ENCODE measurements at places on chromosomes 6 and 20. TPM values are rescaled to one million over a fixed set of nuclear protein-coding genes. Genes with fewer than 3 reads are reported as not detected.

GRCh38 chr20:57522380-57523140 is 2.4 kb downstream of the CTCFL start:
- no peak for DNase-seq

DNA sequence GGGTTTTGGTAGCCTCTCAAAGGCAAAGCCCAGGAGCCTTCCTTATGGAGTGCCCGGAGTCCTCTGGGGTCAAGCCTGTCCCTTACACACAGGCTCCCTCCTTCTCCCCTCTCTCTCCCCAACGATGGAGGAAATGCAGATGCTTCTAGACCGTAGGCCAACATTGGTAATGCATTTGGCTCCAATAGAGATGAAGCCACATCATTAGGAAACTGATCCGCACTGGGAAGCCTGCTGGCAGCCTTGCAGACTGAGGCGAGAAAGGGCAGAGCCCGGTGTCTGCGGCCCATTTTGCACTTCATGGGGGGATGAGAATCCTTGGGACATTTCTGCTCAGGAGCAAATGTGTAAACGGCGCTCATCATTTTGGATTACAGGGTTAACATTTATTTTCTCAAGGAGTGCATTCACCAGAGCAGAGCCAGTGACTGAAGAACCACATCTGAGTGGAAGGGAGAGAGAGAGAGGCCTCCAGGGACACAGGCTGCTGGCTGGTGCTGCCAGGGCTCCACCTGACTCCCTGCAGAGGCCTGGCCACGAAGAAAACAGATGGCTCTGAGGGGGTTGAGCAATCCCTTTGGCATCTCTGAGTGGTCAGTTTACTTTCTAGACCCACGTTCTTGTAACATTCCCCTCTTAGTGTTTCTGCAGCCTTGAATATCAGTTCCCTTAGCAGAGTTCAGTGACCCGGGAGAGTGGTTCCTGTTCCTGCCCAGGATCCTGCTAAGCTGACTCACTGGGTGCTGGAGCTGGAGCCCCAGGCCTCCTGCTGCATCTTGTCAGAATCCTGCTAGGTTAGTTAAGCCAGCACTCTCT is 4.4 kb upstream of the CST3 start:
- DNase-seq: peak; percentile 68

DNA sequence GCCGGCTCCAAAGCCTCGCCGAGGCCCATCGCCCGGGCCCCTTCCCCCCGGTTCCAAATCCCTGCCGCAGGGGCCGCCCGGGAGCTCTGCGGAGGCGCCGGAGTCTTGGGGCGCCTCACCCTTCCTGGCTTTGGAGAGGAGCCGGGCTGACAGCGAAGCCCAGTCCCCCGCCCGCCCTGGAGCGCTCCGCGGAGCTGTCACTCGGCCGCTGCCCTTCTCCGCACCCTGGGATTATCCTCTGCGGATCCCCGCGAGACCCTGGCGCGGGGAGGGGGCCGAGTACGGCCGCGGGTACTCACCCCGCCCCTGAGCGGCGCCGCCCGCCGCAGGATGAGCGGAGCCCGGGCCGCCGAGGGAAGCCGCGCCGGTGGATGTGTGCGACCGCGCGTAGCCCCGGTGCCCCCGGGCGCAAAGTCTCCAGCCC is 343 bp downstream of the SNAP91 start:
- DNase-seq: no peak

DNA sequence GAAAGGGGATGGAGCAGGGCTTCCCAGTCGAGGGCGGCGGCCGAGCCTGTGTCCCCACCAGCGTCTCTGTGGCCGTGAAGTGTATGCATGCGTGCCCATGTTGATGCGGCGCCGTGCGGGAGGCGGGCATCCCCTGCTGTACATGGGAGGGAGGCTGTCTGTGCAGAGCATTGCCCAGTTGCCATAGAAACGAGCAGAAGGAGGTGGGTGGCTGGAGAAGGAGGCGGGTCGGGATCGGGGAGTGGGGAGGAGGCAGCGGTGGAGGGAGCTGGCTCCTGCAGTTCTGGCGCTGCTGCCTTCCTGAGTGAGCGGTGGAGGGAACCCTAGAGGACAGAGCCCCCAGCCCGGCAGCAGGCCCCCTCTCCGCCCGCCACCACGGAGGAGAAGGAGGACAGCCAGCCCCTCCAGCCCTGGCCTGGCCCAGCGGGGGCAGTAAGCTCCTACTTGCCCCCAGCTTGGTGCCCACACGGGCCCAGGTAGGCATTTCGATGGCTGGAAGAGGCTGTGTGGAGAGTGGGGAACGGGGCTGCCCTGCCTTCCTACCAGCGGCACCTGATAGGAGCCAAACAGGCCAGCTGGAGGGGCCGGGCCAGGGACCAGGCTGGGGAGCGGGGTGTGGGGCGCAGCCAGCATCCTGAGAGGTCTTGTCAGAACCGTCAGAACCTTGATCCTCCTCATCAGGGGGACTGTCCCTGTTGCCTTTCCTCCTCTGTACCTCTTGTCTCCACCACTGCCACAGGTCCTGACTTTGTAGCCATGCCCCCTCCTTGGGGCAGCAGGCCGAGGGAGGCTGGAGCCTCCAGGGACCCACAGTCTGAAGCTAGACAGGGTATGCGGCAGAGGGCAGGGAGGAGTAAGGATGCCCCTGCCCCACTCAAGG is 41.3 kb downstream of the SPDEF start:
- peak; percentile 61 for DNase-seq

- DNase-seq: no peak
These were observed at the start of gene LIN28B for GRCh38 chr6:104956731-104957294. LIN28B (plus strand) TSS chr6:104957107; CDS start chr6:104957251, 144 bp downstream.

Gene SSTR4
- not detected for total RNA-seq

GRCh38 chr6:122449069-122449468 is 22.5 kb downstream of the SERINC1 start:
- DNase-seq: no peak

DNA sequence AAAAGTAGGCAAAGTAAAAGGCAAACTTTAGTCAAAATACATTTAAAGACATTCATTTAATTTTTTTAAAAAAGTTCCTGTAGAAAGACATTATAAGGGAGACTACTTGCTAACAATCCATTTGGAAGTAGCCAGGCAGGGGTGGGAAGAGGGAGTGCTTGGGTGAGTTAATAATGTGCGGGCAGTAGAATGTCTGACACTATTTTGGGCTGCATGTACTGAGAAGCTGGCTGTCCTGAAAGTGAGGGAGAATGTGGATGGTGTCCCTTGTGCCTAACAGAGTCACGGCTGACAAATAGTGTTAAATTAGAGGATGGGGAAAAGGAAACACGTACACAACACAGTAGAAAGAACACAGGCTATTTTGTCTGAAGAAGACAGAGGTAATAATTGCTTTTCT is 142.5 kb downstream of the LCA5 start:
- no peak for DNase-seq

DNA sequence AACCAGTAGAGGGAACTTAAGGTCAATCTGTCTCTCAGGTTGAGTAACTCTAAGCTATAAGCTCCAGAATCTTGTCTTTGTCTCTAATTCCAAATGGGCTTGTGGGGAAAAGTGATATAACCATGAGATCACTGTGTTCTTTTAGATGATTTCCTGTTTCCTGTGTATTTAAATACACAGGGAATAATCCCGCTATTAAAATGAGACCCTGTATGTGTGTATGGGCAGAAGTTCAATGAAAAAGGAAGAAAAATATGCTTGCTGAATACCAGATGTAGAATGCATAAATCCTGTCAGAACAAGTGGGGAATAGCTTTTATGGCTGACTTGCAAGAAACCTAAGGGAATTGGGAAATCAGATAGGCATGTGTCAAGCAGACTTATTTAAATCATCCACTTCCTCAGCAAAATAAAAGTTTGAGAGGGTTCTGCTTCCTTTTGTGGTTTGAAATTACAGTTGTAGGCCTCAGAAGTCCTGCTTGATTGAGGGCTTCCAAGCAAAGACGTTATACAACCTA is 164.7 kb upstream of the PDE7B start:
- DNase-seq: no peak

Gene MYLIP
- 0.89 TPM for total RNA-seq

GRCh38 chr20:25249198-25249931 is 1.5 kb downstream of the PYGB start:
- no peak for DNase-seq

GRCh38 chr6:123415844-123416468 is 220.8 kb downstream of the TRDN start:
- peak; percentile 28 for DNase-seq

GRCh38 chr6:106858653-106859092 is 115.9 kb downstream of the CD24 start:
- peak; percentile 28 for DNase-seq

DNA sequence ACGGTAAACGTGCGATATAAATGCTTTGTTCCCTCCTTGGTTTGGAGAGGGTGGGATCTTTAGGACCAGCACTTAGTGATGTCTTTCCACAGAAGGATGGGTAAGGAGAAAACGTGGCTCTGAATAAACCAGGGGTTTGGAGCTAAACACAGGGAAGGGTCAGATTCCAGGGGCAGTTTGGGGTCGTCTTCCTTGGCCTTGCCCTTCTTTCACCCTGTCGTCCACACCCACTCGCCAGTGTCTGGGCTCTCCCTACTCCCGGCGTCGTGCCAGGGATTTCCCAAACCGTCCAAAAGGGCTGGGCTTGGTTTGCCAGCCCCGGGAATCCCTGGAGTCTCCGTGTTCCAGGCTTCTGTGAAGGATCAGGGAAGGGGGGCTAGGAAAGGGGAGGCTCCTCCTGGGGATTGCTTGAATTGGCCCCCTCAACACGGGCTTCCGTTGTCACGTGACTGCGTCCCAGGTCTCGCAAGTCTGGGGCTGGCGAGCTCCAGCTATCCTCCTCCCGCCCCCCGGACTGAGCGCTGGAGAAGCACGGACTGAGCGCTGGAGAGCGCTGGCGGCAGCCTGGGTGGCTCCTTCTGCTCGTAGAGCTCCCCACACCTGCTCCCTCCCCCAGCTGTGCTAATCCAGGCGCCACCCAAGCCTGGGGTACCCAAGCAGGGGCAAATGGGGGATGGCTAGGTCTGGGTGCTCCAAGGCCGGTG is 9.4 kb upstream of the ARMC12 start:
- DNase-seq: peak; percentile 41

GRCh38 chr20:62400021-62400420 is 7.1 kb downstream of the CABLES2 start:
- no peak for DNase-seq

Gene CD109
- 34.8 TPM for total RNA-seq

GRCh38 chr6:2007165-2007564 is 238.2 kb downstream of the GMDS start:
- no peak for DNase-seq

DNA sequence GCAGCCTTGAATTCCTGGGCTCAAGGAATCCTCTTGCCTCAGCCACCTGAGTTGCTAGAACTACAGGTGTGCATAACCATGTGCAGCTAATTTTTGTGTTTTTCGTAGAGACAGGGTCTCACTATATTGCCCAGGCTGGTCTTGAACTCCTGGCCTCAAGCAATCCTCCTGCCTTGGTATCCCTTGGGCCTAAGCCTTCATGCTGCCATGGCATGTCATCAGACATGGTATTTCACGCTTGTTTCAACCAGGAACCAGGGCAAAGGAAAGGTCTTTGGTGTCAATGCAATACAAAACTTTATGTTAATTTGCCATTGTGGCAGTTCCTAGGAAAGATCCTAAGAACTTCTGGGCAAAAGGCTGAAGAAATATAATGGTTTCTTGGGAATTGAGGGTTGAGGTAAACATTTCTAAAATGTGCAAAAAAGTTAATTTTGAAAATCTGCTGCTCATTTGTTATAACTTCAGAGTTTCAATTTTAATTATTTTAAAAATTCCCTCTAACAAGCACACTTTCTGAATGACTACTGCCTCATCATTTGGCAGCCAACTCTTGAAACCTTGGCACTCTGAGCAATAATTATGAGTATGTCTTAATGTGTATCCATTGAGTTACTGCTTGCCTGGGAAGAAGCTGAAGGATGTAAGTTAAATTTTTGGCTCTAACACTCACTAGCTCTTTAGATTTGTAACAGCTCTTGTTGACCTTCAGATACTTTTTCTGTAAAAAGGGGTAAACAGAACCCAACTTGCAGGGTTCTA is 154.1 kb downstream of the GJA10 start:
- no peak for DNase-seq

Gene ASIP
- total RNA-seq: not detected

DNA sequence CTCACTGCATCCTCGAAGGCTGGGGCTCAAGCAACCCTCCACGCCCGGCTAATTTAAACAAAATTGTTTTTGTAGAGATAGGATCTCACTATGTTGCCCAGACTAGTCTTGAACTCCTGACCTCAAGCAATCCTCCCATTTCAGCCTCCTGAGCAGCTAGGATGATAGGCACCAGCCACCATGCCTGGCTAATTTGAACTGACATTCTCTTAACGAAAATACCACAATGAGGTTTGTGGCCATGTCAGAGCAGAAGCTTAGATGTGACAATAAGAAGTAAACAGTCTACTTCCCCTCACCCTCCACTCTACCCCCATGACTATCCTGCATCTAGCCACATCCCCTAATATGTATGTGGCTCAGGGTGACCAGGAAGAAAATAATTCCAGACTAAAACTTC is 74.8 kb upstream of the PLCB4 start:
- no peak for DNase-seq

Gene ZFP64
- 27.6 TPM for total RNA-seq

GRCh38 chr20:9214685-9215084 is 145.8 kb downstream of the PLCB4 start:
- DNase-seq: peak; percentile 91

DNA sequence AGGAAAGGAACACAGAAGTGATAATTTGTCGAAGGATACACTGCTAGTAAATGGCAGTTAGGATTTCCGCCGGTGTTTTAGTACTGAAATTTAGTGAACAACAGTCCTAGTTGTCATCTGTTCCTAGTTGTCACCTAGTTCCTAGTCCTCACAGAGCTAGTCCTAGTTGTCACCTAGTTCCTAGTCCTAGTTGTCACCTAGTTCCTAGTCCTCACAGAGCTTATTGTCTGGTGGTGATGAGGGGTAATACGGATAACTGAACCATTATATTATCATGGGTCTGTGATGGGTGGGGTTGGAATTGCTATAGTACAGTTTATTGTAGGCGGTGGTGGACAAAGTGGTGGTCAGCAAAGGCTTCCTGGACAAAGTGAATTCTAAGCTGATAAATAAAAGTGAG is 1.8 kb downstream of the SNRNP48 start:
- DNase-seq: no peak

- DNase-seq: no peak
These were observed 242.5 kb downstream of the TTLL2 start for GRCh38 chr6:167567142-167568033.
